Pulmonary artery endothelial cell (primary cell): ENCODE measurements at places on chromosomes 12 and 14. TPM values are rescaled to one million over a fixed set of nuclear protein-coding genes. Genes with fewer than 3 reads are reported as not detected.

The LRP1-AS gene
- not detected in 2 replicates for total RNA-seq

DNA sequence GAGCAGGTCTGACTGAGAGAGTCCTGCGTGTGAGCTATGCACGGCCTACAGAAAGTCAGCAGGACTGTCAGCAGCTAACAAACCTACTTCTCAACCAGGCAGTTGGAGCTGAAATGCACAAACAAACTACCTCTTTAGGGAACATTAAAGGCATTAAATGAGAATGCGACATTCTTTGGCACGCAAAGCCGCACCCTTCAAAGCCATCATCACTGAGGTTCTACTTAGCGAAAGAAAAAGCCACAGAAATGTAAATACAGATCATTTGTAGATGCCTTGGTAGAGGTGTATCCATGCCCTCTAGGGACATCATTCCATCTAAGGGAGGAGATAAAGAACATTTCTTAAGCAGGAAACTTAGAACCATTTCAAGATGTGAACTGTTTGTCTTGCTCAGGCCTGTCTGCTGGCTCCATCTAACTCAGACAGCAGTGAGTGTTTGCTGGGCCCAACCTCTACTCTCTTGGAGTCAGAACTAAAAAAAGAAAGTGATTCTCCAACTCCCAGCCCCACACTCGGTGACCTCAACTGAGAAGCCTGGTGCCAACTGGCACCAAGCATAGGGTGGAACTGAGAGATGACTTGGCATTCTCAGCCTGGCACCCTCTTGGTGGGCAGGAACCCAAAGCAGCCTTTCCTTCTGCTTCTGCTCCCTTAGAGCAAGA, 63.5 kb upstream of the MBIP start:
- DNase-seq, result no peak

- DNase-seq, result no peak
These were observed 41.6 kb downstream of the NT5DC3 start for GRCh38 chr12:103799504-103799856.

- no peak for DNase-seq
These were observed 117.4 kb downstream of the GCH1 start for GRCh38 chr14:54785136-54785777.

GRCh38 chr14:51207621-51208020, 32.4 kb upstream of the TMX1 start:
- no peak for DNase-seq
